ENCODE measurements at places on chromosomes 12 and 14.

GRCh38 chr14:52937869-52938268 lies 13.0 kb downstream of the FERMT2 start:
- DNase-seq: no peak

- DNase-seq: peak; percentile 71
Measured at GRCh38 chr14:53151523-53152183, 1.5 kb downstream of the DDHD1 start.

GRCh38 chr14:65446159-65446558 lies 33.6 kb downstream of the FUT8 start:
- DNase-seq: peak; percentile 34

GRCh38 chr12:108972358-108972757 lies 48.5 kb downstream of the SVOP start:
- DNase-seq: no peak

GRCh38 chr12:45051572-45052125 lies 750 bp upstream of the DBX2 start:
- DNase-seq: peak; percentile 11

Measured in cerebellar cortex (tissue), 1 donor.